ENCODE measurements at places on chromosomes 6 and 20. TPM values are rescaled to one million over a fixed set of nuclear protein-coding genes. Genes with fewer than 3 reads are reported as not detected.

JAG1 gene
- 29.2 TPM for polyA plus RNA-seq

DNA sequence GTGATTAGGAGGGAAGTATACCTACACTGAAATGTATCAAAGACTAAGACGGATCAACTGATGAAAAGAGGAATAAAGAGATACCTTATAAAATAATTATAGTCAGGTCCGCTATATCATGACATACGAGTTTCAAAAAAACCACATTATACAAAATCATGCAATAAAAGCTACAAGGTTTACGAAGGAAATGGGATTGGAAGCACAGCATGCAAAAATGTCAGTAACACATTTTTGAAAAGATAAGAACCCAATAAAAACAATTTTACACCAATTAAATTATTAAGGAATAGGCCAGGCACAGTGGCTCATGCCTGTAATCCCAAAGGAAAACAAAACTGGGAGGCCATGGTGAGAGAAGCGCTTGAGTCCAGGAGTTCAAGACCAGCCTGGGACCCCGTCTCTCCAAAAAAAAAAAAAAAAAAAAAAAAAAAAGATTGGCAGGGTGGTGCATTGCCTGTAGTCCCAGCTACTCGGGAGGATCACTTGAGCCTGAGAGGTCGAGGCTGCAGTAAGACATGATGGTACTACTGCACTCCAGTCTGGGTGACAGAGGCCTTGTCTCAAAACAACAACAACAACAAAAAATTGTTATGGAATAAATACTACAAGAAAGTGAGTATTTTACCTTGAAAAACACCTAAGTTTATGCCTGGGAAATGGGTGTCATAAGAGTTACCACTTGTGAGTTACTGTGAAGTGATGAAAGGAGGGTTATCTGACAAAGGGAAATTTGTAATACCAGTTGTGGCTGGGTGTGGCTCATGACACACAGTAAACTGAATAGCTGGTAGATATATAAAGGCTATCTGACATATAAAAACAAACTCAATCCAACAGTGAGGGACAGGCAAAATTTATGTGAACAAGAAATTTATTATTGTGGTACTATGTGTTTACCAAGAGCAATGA is 45.2 kb downstream of the RANBP9 start:
- DNase-seq = no peak

PET117 gene
- polyA plus RNA-seq = 9.7 TPM

FGD2 gene
- polyA plus RNA-seq = 3.8 TPM

TBXT gene
- not detected for polyA plus RNA-seq

DNA sequence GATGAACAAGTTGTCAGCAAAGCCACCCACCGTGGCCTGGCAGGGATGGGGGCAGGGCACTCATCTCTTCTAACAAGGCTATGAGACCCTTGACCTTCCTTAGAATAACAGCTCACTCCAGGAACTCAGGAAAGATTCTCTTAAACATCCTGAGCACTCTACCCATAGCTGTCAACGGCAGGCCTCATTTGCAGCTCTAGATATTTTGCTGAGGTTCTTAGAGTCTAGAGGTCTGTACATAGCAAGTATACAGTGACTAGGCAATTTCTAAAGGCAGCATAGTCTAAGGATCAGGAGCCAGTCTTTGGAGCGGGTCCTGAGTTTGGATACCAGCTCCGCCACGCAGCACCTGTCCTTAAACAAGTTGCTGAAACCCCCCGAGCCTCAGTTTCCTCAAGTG is 11.7 kb downstream of the TRERF1 start:
- no peak for DNase-seq

ITPA gene
- 45.6 TPM for polyA plus RNA-seq

DNA sequence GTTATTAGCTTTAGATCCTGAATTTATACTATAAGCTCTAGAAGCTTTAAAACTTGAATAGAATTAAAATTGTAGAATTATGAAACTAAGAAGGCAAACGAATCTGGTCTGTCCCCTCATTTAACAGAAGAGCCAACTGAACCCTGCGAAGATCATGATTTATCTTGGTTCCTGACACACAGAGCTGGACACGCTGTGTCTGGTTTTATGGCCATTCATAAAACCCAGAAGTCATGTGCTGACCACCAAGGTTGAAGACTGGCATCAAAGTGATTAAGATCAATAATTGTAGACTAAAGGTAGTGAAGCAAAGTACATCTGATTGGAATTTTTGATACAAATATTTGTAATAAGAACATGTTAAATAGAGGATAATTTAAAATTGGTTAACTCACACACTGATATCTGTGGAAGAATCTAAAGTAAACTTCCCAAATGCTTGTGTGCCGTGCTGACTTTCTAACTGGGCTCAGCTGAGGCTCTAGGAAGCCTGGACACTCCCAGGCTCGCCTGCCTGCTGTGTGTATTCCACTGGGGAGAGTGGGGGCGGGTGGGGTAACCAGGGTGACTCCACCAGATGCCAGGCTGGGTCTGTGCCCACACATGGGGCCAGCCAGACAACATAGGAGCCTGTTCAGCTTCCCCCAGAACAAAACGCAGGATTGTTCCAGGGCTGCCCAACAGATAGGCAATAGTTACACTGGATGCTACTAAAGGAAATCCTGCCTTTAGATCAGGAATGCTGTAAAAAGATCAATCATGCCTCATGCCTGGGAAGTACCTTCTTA is 42.1 kb upstream of the SLC22A3 start:
- DNase-seq = no peak

OTOR gene
- not detected for polyA plus RNA-seq

DNA sequence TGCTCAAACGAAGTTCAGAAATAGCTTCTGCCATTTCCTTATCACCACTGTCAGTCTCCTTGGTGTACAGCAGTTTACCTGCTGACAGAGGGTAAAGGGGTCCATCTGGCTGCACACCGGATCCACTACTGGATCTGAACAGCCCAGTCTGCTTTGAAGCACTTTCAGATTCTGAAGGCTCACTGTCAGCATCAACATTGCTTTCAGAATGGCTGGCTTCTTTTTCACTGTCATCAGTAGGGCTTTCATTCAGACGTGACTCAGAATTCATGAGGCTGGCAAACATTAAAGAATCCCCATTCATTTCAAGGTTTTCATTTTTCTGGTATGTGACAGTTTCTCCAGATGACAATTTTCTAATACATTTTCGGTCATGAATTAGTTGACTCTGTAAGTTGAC is 21.0 kb upstream of the PNISR start:
- DNase-seq = no peak

EPPIN gene
- not detected for polyA plus RNA-seq

DNA sequence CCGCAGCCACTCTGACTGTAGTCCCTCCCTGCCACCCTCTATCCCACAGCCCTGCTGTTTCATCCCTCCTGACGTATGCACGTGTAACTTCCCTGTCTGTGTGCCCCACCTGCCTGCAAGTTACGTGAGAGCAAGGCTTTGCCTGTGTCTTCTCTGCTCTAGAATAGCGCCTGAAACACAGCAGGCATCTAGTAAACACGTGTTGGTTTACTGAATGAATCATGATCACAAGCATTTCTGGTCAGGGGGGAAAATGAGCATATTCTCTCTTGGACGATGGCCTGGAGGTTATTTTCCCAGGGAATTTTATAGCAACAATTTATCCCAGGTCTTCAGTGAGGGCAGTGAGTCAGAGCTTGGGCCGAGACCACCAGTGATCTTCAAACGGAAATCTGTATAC is 38.3 kb downstream of the PSMG4 start:
- no peak for DNase-seq

DNA sequence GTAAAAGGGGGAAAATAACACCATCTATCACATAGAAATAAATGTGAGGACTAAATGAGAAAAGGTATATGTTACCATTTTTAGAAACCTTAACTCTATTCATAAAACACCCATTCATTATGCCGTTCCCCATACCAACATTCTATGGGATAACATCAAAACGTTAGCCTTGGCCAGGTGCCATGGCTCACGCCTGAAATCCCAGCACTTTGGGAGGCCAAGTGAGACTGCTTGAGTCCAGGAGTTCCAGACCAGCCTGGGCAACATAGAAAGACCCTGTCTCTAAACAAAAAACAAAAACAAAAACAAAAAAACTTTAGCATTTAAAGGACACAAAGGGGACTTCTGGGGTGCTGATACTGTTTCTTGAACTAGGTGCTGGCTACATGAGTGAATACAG is 1.3 kb downstream of the PIGU start:
- no peak for DNase-seq

DNA sequence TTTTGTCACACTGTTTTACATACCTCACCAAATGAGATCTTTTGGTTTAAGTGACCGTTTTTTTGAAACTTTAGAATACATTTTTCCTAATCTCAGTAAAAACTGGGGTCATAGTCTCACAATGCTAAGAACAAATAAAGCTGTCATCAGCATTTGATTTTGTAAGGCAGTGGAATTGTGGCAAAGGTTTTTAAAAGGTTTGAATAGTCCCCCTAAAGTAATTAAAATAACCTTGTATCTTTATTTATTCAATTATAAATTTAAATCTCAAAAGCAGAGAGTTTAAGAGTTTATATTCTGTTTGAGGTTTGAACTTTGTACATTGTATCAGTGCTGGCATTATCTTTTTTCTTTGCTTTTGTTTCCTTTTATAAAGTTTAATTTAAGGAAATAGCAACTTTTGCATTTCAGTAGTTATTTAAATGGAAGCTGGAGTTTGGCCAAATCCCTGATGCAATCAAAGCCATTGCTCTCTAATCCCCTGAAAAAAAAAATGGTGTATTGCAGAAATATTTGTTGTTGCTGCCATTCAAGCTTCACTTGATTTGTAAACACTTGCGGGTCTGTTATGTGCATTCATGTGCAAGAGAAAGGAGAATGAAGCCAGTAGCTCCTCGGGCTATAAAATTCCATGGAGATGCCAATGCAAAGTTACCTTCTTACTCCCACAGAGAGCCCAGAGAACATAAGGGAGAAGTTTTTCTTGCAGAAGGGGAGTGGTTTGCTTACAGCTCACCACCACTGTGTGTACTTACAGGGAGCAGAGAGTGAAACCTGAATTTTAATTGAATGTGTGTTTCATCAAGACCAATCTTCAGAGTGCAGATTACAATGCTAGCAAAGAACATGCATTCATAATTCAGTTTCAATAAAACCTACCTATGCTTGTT is 391.8 kb downstream of the ARHGAP18 start:
- no peak for DNase-seq

GRCh38 chr6:108123946-108124345 is 41.9 kb upstream of the NR2E1 start:
- DNase-seq = no peak

ERVFRD-1 gene
- polyA plus RNA-seq = 0.15 TPM

- DNase-seq = no peak
These were observed 42.1 kb downstream of the MYH7B start for GRCh38 chr20:34997774-34998173.

ECHDC1 gene
- polyA plus RNA-seq = 58.7 TPM

DNA sequence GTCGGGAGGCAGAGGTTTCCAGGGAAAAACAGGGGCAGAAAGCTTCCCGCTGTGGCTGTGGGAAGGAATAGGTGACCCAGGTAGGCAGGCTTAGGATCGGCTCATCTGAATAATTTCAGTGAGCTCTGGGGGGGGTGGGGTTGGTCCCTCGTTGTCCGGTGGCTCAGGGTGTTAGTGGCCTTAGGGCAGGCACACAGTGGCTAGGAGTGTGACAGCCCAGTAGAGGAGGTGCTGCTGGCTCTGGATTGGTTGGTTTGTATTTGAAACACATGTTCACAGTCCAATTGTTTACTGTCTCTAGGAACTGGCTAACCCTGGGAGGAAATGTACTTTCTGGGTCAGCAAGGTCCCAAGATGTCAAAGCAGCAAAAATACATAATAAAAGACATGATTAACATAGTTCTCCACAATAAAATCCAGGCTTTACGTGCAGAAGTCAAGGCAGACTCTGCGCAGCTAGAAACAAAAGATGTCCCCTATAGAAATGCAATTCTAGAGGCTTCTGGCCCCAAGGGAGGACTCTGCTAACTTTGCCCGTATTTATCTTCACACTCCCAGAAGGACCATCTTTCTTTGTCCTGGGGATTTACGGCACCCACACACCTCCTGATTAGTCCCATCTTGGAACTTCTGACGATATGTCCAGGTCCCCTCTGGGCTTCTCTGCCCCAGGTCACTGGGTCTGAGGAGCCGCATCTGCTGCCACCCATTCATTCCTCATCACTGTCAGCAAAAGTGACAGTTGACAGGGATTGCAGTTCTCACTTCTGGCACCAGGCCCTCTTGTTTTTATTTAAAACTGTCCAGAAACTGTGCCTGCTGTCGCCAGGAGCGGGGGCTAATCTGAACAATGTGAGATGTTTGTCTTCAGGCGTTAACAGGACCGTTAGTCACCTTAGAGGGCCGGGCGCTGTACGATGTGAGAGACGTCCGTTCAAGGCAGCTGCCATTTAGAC is 18.7 kb downstream of the MOCS3 start:
- no peak for DNase-seq

DNA sequence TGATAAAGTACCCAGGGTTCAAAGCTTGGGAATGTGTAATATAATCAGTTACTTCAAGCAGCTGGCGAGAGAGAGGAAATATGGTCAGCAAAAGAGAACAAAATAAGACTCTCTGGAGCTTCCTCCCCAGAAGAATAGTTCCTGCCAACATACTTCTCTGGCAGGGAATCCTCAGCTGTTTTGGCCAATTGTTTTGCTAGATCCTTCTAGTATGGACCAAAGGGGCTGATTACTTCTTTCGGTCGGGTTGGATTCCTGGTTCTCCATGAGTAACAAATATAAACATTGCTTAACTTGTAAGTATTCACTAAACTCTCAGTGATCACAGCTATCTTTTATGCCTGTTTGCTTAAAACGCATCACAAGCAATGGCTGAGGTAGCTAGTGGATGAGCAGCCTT is 31.4 kb upstream of the FBXO9 start:
- peak; percentile 68 for DNase-seq

DNA sequence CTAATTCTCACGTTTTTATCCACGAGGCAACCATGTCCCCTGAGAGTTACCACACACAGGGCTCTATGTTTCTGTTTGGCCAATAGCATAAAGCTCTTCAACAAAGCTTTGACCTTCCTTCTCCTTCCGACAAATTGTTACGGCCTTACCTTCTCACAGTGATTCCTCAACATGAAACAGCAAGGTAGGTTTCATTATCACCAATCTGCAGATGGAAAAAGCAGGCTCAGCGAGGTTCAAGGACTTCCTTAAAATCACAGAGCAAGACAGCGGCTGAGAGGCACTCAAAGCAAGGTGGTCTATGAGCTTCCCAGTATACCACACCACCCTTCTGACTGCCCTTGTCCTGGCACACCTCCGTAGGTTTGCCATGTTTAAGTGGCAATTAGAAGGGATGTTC is 360.0 kb downstream of the CD83 start:
- DNase-seq = no peak

SPATA25 gene
- polyA plus RNA-seq = 10.3 TPM

DNA sequence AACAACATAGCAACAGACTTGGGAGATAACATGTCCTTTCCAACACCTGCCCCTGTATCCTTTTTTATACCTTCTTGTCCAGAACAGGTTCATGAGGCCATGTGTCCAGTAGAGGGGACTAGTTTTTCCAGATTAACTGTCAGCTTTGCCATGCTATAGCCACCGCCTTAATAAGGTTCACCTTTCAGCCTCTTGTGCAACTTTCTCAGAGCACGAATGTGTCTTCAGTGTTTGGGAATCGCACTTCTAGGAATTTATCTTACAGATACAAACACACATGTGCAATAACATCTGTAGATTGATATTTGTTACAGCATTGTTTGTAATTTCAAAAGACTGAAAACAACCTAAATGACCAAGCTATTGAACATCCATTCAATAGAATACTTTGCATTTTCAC is 21.4 kb downstream of the NCR2 start:
- DNase-seq = no peak
